Activated CD4-positive, alpha-beta T cell treated with anti-CD3 and anti-CD28 coated beads, Interleukin-2, amount 50 U/mL, for 1 hour (primary cell): ENCODE measurements at places on chromosomes 7 and 10.

- DNase-seq = no peak
Measured at GRCh38 chr10:20596911-20597310, 300.2 kb downstream of the NEBL start.

DNA sequence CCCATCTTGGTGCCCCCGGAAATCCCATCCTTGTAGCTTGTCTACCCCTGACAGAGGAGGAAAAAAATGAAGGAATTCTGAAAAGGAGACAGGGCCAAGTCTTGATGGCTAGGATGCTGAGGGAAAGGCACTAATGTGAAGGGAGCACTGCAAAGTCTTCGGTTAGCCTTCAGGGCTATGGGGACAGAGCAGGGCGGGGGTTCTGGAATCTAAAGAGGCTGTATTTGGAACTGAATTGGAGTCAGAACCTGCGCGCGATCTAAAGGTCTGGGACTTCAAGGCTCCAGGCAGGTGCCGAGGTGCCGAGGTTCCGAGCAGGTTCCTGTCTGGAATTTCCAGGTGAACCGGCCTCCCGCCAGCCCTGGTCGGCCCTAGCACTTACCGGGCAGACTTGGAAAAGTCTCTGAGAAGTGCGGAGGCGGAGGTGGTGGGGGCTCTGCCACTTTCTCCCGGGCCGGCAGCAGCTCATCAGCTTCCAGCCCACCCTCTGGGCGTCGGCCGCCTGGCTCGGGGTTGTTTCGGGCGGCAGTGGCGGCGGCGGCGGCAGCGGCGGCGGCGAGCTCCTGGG, 781 bp downstream of the GBX1 start:
- DNase-seq = no peak

DNA sequence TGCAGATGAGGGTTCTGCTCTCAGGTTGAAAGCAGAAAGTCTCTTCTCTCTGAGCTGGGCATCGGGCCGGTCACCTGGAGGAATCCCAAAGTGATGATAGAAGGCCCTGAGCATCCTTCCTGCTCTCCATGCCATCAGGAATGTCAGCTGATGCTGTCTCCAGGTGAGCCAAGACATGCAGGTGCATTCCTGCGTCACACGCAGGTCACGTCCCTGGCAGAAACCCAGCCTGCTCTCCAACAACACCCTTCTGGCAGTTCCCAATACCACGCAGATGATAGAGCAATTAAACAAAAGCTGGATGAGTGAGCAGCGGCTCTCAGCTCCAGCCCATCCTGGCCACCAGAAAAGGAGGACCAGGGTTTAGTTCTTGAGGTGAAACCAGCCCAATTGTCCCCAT, 6.9 kb upstream of the WIPI2 start:
- DNase-seq = no peak

DNA sequence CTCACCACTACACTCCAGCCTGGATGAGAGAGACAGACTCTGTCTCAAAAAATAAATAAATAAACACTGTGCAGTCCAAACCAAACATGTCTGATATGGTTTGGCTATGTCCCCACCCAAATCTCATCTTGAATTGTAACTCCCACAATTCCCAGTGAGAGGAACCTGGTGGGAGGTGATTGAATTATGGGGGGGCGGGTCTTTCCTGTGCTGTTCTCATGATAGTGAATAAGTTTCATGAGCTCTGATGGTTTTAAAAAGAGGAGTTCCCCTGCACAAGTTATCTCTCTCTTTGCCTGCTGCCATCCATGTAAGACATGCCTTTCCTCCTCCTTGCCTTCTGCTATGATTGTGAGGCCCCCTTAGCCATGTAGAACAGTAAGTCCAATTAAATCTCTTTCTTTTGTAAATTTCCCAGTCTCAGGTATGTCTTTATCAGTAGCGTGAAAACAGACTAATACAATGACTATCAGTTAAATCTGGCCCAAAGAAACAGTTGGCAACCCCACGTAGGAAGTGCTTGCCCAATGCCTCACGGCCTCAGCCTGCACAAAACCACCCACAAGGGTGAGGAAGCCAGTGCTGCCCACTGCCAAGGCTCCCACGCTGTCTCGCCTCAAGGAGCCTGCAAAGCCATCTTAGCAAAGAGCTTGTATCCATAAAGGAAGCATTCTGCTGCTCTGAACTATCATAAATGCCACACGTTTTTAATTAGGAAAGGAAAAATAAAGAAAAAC, 64.7 kb downstream of the PIK3AP1 start:
- DNase-seq = no peak

DNA sequence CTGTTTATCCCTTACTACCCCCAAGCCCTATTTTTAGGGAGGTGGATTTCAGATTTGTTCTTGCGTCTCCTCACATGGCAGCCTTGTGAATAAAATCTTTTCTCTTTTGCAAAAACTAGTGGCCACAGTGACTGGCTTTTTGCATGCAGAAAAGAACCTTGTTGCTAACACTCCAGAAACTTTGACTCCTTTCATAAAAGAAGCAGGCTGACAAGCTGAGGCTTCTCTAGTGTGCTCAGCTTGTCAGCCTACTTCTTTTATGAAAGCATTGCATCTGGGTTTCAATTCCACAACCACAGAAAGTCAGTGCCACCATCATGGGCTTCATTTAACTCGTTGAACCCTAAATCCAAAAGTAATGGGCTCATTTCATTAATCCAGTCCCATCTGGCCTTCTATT, 761.0 kb upstream of the COBL start:
- no peak for DNase-seq

DNA sequence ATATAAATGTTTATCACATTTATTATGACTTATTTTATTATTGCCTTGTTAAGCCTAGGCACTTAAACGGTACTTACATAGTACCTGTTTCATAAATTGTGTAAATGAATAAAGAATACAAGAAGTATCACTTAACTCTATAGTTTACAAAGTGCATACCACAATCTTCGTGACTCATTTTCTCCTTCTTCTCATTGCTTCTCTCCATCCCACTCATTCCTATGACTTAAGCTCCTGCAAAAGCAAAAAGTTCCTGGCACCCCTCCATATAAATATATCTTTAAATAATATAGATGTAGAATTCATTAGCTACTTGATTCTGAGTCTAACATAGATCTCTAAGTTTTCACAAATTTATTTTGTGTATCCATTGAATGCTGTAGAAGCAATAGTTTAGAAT, 1382.0 kb upstream of the CELF2 start:
- DNase-seq = no peak

DNA sequence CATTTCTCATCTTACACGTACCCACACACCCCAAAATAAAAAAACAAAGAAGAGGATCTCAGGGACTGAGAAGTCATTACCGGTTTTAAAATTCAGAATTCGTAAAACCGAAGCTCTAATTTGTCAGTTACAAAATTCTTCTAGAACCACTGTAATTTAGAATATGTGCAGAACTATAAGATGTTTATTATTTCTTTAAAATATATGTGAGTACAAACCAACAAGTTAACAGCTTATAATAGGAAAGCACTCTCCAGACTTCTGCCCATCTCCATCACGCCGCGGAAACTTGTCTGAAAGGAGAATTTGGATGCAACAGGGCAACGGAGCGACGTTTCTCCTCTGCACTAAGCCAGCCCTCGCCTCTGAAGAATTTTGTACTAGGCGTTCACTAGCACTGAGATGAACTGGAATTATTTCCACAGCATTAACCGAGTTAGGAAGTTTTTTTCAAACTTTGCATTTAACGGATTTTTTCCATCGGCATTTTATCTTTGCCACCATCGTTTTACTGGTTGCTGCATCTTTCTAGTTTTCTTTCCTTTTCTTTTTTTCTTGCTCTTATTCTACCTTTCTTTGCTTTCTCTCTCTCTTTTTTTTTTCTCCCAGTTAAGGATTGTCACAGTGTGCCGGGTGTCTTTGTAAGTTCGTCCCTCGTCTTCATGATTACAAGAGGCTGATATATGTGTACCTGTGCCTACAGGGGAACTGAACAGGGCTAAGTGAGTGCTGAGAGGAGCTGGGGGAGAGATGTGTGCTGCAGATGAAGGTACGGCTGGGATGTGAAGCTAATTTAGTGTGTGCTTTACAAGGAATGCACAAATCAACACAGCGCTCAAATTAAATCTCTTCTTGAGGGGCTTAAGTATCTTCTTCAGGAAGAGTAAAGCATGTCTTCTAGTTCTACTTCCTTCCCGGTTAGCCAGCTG, 295.9 kb upstream of the NFE2L3 start:
- no peak for DNase-seq

GRCh38 chr7:111090846-111091245, at the start of gene LRRN3:
Gene LRRN3, plus strand, starts transcription at chr7:111091127. Its CDS starts 31,646 bp downstream, at chr7:111122773.
- DNase-seq = peak; percentile 18

DNA sequence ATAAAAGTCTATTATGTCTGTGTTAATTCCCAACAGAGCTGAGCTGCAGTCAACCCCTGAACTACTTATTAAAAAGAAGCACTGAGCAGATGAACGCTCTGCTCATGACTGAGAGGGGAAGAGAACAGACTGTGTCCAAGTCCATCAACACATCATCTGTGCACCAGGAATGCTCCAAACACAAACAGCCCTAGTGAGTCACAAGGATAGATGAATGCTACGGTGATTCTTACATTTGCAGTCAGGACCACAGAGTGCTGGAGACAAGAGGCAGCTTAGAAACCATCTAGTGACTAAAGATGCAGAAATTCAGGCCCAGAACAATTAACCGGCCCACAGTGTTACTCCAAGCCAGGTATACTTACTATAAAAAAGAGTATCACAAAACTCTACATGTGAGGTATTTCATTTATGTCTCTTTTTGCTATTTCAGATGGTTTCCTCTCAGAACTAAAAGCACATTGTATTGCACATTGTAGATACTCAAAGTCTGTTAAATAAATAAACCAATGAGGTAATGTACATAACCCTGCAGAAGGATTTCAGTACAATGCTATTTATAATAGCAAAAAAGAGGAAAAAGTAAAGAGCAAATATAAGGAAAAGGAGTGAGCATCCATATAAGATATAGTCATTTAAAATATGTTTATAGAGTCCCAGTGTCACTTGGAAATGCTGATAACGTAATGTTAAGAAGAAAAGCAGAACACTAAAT, 159.2 kb downstream of the KCNMA1 start:
- no peak for DNase-seq

DNA sequence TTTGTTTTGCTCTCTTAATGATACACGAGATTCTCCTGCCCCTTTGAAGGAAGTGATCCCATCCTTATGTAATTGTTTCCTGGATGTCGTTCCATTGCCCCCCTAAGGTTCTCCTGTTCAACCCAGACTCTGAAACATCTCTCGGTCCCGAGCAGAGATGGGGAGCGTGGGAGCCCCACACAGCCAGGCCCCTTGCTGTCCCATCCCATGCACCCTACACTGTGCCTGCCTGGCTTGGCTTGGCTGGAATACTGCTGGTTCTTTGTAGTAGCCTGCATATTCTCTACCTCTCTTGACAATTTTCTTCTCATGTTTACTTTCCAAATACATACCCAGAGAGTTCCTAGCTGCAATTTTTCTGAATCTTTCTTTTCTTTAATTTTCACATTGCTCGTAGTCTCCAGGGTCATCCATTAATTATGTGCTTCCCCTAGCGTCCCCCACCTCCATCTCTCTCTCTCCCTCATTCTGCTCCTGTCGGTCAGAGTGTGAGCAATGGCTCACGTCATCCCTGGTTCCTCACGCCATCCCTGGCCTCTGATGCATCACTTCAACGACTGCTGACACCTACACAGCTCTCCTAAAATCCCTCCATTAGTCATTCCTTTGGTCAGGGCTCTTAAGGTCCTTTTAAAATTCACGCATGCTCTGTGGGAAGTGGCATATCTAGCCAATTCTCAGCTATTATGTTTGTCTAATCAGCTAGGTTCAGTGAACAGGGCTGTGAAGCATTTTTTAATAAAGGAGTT, 32.5 kb upstream of the GPR158 start:
- no peak for DNase-seq

- no peak for DNase-seq
Measured at GRCh38 chr7:25384788-25385505, 156.7 kb upstream of the NPVF start.

DNA sequence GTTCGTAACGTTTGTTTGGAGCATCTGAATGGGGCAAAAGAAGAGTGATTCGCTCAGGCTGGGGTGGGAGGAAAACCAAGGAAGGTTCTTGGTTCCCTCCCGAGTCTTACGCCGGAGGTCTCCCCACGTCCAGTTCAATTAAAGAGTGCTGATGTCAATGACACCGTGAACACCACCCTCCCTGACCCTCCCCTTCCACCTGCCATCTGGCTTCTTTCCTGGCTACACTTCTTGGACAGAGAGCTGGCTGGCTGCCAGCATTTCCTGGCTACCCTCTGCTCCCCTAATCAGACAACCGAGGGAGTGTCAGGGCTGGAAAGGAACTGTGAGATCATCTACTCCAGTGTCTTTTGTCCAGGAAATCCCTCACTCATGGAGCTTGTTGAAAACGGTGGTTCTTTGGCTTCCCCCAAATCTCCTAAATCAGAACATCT, 24.1 kb upstream of the FFAR4 start:
- DNase-seq = no peak

DNA sequence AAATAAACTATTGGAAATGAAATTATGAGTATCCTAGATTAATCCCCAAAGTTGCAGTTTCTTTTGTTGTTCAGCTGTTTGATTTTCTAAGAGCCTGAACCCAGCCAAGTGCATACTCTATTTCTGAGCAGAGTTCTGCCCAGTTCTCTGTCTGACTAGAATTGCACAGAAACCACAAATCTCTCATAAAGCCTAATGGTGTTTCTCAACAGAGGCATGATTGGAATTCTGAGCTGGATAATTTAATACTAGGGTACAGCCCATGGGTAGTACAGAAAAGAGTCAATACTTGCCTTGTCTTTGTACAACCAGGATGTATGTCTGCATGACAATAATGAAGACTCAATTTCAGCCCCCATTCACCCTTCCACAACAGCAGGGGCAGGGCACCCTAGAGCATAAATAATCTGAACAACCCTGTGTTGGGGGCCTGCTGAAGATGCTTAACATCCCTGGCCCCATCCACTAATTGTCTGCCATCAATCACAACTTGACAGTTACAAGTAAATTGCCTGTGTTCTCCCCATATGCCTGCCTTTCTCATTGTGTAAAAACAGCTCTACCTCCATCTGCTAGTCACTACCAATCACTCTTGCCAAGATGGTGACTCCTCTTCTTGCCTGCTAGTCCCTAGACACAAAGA, 114.4 kb downstream of the NPSR1 start:
- no peak for DNase-seq

- no peak for DNase-seq
Measured at GRCh38 chr7:1902231-1902855, 232.3 kb downstream of the ELFN1 start.

DNA sequence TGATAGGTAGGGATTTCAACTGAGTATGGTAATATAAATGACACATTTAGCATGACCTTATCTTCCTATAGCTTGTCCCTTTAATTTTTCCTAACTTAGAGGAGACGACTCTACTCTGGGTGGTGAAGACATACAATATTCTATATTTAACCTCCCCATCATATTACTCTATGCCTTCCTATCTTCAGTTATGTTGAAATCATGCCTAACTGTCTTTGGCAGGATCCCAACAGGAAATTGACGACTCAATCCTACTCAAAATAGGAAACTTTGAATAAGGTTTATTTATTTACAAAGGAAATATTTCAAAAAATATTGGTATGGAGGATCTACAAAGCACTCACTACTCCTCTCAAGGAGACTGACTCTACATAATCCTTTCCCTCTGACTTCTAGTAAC, 24.1 kb upstream of the SEMA3A start:
- DNase-seq = no peak

GRCh38 chr10:122050311-122050710, 61.3 kb downstream of the TACC2 start:
- no peak for DNase-seq
